Gastroesophageal sphincter (tissue), 4 donors: ENCODE measurements at places on chromosomes 4 and X. TPM values are rescaled to one million over a fixed set of nuclear protein-coding genes. Genes with fewer than 3 reads are reported as not detected.

Gene SPRY1
- 118 TPM for total RNA-seq

Gene PNMA6F
- total RNA-seq, result not detected

Gene C4orf50
- total RNA-seq, result 0.16 TPM

Gene DCHS2
- total RNA-seq, result 4.0 TPM

Gene RTL9
- not detected for total RNA-seq

Gene FOXR2
- total RNA-seq, result 0.27 TPM

Gene ABRAXAS1
- 12.0 TPM for total RNA-seq

Gene TRIML1
- not detected for total RNA-seq

Gene PDLIM3
- 1,505 TPM for total RNA-seq

Gene CLGN
- total RNA-seq, result 4.4 TPM

Gene ZNF81
- 13.4 TPM for total RNA-seq

Gene CT47B1
- not detected for total RNA-seq

Gene EXOSC9
- total RNA-seq, result 12.2 TPM

Gene F11
- not detected for total RNA-seq

Gene PLAC1
- not detected for total RNA-seq

Gene PRPS1
- 33.4 TPM for total RNA-seq

Gene POU4F2
- not detected for total RNA-seq

Gene PASD1
- not detected for total RNA-seq

Gene TCEAL6
- 1.3 TPM for total RNA-seq

Gene MAGED2
- total RNA-seq, result 145 TPM

Gene ITGB1BP2
- 7.1 TPM for total RNA-seq

Gene MAGIX
- total RNA-seq, result 0.69 TPM

Gene KIT
- 25.4 TPM for total RNA-seq

Gene RAB39B
- not detected for total RNA-seq

Gene IL2RG
- 6.3 TPM for total RNA-seq

Gene CYSLTR1
- total RNA-seq, result 25.9 TPM

Gene SPANXN4
- total RNA-seq, result not detected

Gene ZNF732
- total RNA-seq, result not detected

Gene TBC1D9
- 10.9 TPM for total RNA-seq

Gene NEIL3
- not detected for total RNA-seq

Gene ADH1B
- total RNA-seq, result 224 TPM

Gene ADH7
- 1.2 TPM for total RNA-seq

Gene ARMCX2
- total RNA-seq, result 33.7 TPM

Gene LONRF3
- 24.1 TPM for total RNA-seq

Gene PCYT1B
- 5.4 TPM for total RNA-seq

Gene SPINK2
- not detected for total RNA-seq

Gene TMSB15A
- 2.0 TPM for total RNA-seq

Gene POF1B
- total RNA-seq, result 0.81 TPM

Gene SCRG1
- 2.7 TPM for total RNA-seq
